ENCODE measurements at places on chromosomes 1 and 21. TPM values are rescaled to one million over a fixed set of nuclear protein-coding genes. Genes with fewer than 3 reads are reported as not detected.

Gene GJB3
- 0.21 TPM for polyA plus RNA-seq

Gene TDRD5
- polyA plus RNA-seq: 0.55 TPM

Gene IL20
- polyA plus RNA-seq: not detected

Gene F13B
- 0.59 TPM for polyA plus RNA-seq

Gene RAB25
- 53.6 TPM for polyA plus RNA-seq

Gene RAB3B
- polyA plus RNA-seq: 0.54 TPM
